CD4-positive, alpha-beta T cell treated with Interleukin-4 for 4 hours (primary cell): ENCODE measurements at places on chromosomes 5 and 9.

- DNase-seq = no peak
These were observed 674.4 kb downstream of the PRR16 start for GRCh38 chr5:121138495-121138907.

- DNase-seq = no peak
These were observed 119.6 kb upstream of the GRIN3A start for GRCh38 chr9:101858026-101858425.

- peak; percentile 43 for DNase-seq
These were observed 21.5 kb downstream of the TNFSF8 start for GRCh38 chr9:114908805-114909448.

GRCh38 chr5:150595466-150596031 is 44.9 kb upstream of the SYNPO start:
- DNase-seq = no peak

GRCh38 chr5:111252799-111253545 is 28.8 kb downstream of the CAMK4 start:
- DNase-seq = no peak

DNA sequence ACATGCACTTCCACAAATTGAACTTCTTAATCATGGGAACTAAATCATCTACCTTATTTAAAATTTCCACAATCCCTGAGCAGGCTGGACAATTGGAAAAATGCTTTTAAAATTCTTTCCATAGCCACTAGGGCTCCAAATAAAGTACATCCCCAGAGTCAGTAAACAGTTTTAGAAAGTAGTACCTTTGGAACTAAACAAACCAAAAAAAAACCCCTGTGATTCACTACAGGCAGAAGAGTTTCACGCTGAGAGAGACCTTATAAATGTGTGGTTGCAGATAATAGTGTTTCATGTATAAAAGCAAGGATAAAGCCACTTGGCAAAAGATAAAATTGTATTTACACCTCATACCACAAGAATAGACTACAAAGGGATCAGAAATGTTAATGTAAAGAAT is 11.8 kb upstream of the HMGCR start:
- no peak for DNase-seq

- DNase-seq = no peak
These were observed 77.7 kb downstream of the HOMER1 start for GRCh38 chr5:79436224-79436623.

DNA sequence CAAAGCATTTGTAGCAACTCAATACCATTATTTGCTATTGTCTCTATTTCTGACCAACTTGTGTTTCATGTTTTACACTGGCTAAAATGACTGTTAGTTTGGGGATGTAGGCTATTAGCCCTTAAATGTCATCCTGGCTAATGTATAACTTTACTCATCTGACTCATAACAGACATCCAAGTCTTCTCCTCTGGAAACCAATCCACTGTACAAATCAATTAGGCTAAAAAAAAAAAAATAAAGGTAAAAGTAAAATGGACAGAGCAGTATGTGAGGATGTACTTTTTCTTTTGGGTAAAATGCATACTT is 20.6 kb downstream of the MEGF9 start:
- no peak for DNase-seq

- no peak for DNase-seq
These were observed 1.6 kb upstream of the GLIPR2 start for GRCh38 chr9:36134761-36135505.

GRCh38 chr5:172939071-172939470 is 20.2 kb upstream of the RPL26L1 start:
- no peak for DNase-seq

DNA sequence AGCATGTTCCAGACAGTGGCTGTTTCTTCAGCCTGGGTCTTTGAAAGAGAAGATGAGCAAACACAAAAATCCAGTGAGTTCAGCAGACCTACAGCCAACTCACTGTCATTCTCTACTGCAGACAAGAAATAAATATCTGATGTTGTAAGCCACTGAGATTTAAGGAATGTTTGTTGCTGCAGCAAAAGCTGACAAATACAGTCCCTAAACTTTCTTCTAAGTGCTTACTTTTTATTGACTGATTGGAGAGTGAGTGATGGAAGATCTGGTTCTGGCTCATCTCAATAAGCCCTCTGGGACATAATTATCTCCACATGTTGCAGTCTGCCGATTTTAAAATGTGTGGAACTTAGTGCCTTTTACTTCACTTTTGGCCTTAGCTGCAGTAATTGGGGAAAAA is 69.9 kb upstream of the LMNB1 start:
- DNase-seq = no peak

DNA sequence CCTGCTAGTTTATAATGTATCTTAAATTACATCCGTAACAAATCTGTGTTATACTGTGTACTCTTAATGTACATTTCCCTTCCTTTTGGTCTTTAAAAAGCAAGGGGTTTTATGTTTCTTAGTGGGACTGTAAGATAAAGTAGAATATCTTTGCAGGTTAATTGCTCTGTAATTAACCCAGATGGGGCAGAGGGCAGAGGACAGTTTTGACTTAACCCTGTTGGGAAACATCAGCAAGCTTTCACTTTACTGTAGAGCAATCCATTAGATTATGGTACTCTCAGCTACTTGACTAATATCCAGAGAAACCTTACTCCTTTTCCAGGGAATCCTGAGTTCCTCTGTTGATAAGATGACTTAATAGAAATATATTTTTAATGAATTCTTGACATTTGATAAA is 74.3 kb downstream of the TLE4 start:
- no peak for DNase-seq

GRCh38 chr5:110251366-110251765 is 475.1 kb downstream of the TMEM232 start:
- no peak for DNase-seq

- no peak for DNase-seq
These were observed at the start of gene PRR16 for GRCh38 chr5:120463991-120464626. PRR16 (plus strand) TSS chr5:120464300.

DNA sequence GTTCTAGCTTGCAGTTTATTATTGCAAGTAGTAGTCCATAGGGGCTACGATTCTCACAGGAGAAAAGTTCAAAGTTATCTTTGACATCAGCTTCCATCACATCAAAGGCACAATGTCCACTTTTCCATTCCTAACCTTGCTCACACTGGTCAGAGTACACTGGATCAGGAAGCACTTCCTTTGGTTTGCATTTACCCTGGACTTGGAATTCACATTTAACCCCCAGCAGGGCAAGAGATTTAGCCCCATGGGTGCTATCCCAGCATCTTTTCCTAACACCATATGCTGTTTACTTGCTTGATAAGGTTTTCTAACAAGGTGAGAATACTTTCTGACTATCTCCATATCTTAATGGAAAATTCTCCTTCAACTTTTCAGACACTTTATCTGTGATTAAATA is 55.6 kb upstream of the ASTN2 start:
- no peak for DNase-seq

- DNase-seq = no peak
These were observed 550.6 kb upstream of the CLINT1 start for GRCh38 chr5:158409507-158409906.

DNA sequence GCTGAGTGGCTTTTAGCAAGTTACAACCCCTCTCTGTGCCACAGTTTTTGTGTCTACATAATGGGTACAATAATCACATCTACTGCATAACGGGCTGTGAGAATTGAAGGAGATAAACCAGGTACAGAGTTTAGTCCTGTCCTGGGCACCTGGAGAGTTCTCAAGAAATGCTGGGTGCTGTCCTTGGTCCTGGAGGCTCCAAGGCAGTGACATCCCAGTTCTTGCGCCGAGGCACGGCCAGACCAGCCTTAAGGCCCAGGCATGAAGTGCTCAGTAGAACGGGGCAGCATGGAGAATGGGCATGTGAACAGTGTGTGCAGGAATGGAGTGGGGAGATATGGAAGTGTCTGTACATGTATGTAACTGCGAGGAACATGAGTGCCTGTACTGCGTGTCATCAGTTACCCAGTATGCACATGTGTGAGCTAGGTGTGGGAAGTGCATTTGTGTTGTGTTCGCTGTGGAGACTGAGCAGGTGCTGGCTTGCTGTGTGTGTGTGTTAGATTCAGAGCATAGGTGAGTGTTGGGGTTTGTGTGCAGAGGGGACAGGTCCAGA is 6.3 kb upstream of the UNC5A start:
- DNase-seq = no peak

GRCh38 chr5:177508837-177509236 is 789 bp downstream of the DOK3 start:
- no peak for DNase-seq
